Activated CD4-positive, alpha-beta T cell treated with anti-CD3 and anti-CD28 coated beads, Interleukin-2, amount 50 U/mL, for 4 hours (primary cell): ENCODE measurements at places on chromosomes 16 and 17.

- no peak for DNase-seq
These were observed 444.7 kb downstream of the HS3ST3B1 start for GRCh38 chr17:14745541-14745940.

- no peak for DNase-seq
These were observed 42.4 kb upstream of the NF1 start for GRCh38 chr17:31052187-31052889.

DNA sequence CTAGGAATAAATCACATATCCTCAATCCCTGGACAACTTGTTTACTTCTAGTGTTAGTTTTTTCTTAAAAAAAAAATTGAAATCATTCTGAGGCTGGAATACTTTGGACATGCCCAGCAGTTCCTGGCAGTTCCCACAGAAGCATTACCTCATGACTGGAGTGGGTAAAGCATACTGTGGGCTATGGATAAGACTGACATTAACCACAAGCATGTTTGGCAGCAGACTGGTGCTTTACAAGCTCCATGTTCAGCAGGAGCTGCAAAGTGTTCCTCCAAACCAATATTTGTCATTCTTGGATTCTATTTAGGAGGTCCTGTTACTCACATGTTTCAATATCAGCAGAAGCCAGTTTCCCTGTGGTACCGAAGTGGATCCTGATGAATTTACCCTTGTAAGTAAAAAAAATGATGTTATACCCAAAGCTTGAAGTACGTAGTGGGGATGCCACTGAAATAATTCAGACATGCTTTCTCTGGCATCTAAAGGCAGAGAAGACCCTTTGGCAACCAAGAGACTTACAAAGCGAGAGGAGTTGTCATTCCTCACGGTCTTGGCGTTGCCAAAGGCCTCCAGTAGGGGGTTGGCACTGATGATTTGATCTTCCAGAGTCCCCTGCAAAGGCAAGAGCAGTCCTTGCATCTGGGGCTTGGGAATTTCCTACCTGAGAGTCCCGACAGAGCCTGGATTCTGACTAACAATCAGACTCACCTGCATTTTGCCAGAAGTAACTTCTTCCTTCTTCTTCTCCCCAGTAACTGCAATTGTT, 4.9 kb downstream of the MYH1 start:
- DNase-seq, result no peak

DNA sequence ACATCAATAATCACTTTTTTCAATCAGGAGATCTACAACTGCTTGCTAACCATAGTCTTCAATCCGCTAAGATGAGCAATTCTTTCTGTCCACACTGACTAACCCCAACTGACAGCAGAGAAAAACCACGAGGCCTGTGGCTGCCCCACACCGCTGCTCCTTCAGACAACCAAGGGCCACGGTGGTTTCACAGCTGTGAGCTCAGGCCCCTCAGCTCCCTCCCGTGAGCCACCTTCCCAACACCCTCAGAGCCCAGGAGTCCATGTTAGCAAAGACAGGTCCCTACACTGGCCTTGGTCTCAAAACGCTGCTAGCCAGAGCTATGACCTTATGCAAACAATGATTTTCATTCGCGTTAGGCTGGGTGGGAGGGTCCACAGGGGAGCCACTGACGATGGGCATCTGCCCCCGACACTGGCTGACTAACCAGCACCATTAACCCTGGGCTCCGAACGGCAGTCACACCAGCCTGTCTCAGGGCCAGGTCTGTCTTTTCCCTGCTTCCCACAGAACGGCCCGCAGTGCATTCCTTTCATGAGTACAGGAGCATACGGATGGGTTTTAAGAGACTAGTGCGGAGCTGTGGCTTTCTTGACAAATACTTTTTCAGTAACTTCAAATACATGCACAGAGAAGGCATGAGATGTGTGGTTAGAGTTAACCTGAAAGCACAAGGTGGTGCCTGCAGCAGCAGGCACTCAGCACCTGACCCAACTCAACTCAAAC, 67.3 kb downstream of the ANKRD11 start:
- peak; percentile 46 for DNase-seq

GRCh38 chr16:66858740-66859396, 14.7 kb downstream of the CA7 start:
- no peak for DNase-seq

DNA sequence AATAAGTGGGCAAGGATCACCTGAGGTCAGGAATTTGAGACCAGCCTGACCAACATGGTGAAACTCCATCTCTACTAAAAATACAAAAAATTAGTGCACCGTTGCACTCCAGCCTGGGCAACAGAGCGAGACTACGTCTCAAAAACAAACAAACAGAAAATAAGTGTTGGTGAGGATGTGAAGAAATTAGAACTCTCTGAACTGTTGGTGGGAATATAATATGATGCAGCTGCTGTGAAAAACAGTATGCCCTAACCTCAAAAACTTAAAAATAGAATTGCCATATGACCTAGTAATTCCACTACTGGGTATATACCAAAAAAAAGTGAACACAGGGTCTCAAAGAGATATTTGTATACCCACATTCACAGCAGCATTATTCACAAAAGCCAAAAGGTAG, 26.1 kb downstream of the GLG1 start:
- DNase-seq, result no peak

DNA sequence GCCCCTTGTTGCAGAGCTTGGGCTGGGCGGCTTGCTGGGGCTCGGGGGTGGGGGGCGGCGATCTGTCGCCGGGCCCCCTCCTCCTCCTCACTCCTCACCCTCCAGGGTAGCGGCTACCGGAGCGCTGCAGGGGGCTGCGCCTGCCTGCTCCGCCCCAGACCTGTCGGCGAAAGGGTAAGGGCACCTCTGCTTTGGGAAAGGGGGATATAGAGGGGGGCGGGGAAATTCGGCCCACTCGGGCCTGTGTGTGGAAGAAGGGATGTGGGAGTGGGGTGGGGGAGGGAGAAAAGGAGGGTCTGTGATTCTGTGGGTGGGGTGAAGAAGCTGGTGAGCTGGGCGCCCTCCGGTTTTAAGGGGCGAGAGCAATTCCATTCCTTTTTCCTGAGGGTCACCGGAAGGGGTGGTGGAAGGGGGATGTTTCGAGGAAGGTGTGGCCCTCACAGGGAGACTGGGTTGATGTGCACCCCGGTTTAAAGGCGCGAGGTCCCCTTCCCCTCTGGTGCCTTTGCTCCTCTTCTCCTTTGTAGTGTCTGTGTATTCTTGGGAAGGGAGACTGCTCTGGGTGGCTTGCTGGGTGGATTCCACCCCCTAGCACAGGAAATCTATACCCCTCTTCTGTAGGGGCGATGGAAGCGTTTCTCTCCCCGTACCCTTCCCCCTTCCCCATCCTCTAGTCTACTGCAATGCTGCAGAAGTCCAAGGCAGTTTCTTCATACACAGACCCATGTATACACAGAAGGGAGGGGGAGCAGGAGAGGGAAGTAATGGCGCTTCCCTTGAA, 878 bp downstream of the TAOK1 start:
- DNase-seq, result no peak

DNA sequence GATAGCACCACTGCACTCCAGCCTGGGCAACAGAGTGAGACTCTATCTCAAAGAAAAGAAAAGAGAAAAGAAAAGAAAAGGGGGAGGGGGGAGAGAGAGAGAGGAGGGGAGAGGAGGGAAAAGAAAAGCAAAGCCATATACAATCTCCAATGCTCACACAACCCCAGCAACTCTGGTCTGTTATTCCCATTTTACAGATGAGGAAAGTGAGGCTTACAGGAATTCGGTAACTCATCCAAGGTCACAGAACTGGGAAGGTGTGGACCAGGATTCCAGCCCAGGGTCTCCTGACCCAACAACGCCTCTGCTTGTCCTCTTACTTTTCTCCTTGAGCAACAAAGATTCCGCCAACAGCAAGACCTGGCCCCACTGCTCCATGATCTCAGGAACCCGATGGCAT, 13.0 kb downstream of the PLA2G10 start:
- DNase-seq, result no peak

GRCh38 chr17:3952186-3952585, 12.1 kb downstream of the ATP2A3 start:
- DNase-seq, result no peak

GRCh38 chr16:83160287-83161020, 533.7 kb downstream of the CDH13 start:
- no peak for DNase-seq

- no peak for DNase-seq
These were observed 111.3 kb downstream of the USP32 start for GRCh38 chr17:60280673-60281072.

- no peak for DNase-seq
These were observed 232.1 kb upstream of the CACNG5 start for GRCh38 chr17:66602659-66603384.
